ENCODE measurements at places on chromosomes 5 and 9.

GRCh38 chr5:157540124-157540523 lies 35.5 kb downstream of the ADAM19 start:
- no peak for DNase-seq

GRCh38 chr5:160539431-160539830 lies 117.8 kb downstream of the PTTG1 start:
- DNase-seq, result no peak

DNA sequence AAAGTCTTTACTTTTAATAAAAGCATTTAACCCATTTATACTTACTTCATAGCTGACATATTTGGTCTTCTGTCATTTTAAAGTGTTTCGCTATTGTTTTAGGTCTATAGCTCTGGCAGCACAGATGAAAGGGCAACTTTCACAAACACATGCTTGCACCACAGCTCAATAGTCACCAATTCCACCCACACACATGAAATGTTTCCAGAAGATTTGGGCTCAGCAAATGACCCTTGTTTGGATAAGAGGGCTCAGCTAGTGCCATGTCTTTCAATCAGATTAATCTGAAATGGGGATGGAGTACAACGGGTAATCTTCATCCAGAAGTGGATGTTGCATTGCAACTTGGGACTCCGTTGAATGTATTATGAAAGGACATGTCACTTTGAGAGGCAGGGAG lies 176.0 kb downstream of the FGF18 start:
- peak; percentile 52 for DNase-seq

DNA sequence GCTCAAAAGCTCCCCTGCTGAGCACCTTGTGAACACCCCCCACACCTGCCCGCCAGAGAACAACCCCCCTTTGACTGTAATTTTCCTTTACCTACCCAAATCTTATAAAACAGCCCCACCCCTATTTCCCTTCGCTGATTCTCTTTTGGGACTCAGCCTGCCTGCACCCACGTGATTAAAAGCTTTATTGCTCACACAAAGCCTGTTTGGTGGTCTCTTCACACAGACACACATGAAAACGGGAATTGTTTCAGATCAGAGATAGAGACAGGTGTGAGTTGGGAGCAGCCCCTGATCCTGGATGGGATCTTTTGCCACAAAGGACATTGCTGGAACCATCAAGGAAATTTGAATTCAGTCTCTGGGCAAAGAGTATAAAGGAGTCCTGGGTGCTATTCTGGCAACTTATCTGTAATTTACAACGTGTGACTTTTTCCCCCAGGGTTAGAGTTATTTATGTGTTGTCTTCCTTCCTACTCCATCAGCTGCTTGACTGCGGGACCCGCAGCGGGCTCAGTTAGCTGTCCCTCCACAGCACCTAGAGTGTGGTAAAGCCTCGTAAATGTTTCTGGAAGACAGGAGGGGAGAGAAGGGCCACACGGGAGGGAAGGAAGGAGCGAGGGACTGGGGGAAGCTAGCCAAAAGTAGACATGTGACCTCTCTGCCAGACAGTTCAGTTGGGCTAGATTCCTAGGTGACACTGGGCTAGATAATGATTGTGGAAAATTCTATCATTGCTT lies 437.0 kb downstream of the ZNF608 start:
- no peak for DNase-seq

- no peak for DNase-seq
Measured at GRCh38 chr5:90169078-90169477, 240.5 kb downstream of the CETN3 start.

- no peak for DNase-seq
Measured at GRCh38 chr9:1721196-1721595, 294.0 kb upstream of the SMARCA2 start.

DNA sequence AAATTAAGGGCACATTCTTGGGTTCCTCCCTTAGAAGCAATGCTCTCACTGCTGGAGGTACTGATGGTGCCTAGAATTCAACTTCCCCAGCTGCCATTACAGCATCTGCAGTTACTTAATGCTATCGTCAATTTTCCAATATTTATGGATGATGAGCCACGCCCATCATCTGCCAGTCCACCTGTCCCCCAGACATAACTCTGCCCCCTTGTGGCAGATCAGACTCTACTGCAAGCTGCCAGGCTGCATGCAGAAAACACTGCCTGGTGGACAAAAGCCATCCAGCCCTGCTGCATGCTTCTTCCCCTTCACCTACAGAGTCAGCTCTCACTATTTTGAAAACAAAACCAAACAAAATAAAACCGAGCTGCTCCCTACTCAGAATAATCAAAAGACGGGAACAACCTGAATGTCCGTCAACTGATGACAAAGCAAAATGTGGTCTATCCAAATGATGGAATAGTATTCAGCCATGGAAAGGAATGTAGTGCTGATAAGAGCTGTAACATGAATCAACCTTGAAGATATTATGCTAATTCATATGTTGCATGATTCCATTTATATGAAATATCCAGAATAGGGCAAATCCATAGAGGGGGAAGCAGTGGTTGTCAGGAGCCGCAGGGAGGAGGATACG lies 66.4 kb downstream of the RETREG1 start:
- peak; percentile 49 for DNase-seq

All from inflammatory macrophage treated with lipopolysaccharide for 1 hour (primary cell).